ENCODE measurements at places on chromosomes 1 and 21.

GRCh38 chr1:226549094-226549936 is 751 bp downstream of the STUM start:
- peak; percentile 1 for DNase-seq

DNA sequence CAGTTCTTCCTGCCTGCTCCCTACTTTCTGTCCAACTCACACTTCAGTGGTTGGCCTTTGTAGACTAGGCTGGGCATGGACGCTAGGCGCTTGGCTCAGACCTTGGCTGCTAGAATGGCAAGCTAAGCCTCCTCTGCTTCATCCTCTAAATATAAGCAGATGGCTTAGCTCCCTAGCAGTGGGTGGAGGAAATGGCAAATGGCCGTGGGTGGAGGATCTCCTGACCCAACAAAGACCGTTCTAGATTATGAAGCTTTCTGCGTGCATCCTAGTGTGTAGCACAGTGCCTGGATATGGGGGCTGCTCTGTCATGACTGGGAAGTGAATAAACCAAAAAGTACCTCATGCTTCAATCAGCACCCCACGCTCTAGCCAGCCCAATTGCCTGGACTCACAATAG is 10.4 kb upstream of the ETV3L start:
- DNase-seq = no peak

DNA sequence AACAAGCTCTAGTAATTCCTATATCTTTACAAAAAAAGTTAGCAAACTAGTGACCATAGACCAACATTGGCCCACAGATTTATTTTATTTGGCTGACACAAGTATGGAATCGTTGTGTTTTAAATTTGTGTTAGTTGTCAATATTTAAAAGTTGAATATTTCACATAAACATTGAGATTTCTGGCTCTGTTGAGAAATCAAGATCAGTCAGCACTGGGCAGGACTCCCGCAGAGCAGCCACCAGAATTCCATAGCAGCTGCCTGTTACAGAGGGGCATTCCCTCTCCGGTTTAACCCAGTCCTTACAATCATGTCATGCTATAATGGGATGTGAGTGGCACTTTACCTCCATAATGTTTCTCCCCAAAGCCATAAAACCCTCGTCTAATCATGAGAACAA is 79.2 kb upstream of the NRIP1 start:
- DNase-seq = no peak

- peak; percentile 18 for DNase-seq
Observed at GRCh38 chr1:234212764-234213657, 160.2 kb upstream of the COA6 start.

- no peak for DNase-seq
Observed at GRCh38 chr1:193662030-193662429, 475.6 kb upstream of the B3GALT2 start.

GRCh38 chr1:160325252-160325651 is 17.8 kb downstream of the COPA start:
- DNase-seq = no peak

DNA sequence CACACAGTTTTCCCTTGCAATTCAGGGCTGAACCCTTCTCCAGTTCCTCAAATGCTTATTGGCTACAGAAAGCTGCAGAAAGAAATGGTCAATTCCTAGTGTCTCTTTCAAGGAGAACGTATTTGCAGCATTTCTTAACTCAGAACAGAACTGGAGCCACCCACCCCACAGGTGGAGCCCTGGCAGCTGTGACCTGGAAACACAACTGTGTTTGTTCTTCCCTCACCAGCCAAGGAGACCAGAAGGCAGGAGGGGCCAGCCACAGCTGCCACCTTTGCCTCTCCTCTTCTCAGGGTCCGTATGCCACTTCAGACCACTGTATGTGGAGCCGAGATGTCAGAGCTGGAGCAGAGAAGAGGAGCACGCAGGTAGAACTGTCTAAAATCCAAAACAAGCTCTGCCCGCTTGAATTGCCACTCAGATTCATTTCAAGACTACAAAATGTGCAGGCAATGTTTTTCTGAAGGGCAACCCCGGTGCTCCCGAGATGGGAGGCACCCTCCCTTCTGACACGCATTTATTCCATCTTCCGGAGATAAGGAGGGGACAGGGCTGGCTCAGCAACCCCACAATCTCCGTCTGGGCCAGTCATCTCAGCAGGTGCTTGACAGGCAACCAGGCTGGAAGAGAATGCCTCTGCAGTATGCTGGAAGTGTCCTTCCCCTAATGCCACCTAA is 16.7 kb downstream of the CD247 start:
- DNase-seq = peak; percentile 51

- no peak for DNase-seq
Observed at GRCh38 chr1:229432116-229432461, 1.8 kb downstream of the ACTA1 start.
